ENCODE measurements at places on chromosomes 7 and 10.

GRCh38 chr7:33773053-33773452 lies 132.3 kb upstream of the BMPER start:
- no peak for DNase-seq

- peak; percentile 51 for DNase-seq
Observed at GRCh38 chr7:75639071-75639885, 99.5 kb downstream of the HIP1 start.

- no peak for DNase-seq
Observed at GRCh38 chr10:9228771-9229170, 1174.3 kb downstream of the GATA3 start.

GRCh38 chr10:103707956-103708626 lies 147.3 kb downstream of the SH3PXD2A start:
- DNase-seq: no peak

DNA sequence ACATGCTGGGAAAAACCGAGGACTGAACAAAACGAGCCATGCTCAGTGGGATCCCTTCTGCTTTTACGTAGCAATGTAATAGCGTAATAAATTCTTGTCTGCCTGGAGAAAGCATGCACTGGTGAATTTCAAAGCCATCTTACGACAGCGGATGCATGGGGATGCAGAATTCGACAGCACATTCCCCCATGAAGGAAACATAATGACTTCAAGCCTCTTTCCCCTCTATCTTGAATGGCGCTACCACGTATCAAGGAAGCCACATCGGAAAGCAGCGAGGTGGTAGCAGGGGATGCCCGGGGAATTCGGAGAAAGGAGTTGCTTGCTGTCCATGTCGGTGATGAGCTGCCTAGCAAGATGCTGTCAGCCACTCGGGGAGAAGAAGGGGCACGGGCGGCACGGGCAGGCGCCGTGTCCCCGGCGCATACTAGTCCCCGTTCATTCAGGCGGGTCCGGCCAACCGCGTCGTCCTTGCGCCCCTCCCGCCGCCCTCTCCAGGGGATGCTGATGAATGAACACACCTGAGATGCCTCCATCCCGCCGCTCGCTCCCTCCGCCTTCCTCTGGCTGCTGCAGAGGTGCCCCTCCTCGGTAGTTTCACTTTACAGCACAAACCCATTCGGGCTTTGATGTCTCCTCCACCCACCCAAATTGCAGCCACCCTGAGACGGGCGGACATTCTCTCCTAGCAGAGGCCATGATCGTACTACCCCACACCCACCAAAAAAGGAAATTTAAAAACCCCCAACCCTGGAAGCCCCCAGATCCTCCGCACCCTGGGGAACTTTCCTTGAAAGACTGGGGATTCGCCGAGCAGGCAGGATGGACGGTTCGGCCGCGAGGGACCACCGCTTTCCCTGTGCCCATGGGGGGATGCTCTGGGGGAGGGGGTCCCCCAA lies 644 bp downstream of the SORBS1 start:
- peak; percentile 9 for DNase-seq

- no peak for DNase-seq
Observed at GRCh38 chr10:132714986-132715775, 70.8 kb downstream of the NKX6-2 start.

DNA sequence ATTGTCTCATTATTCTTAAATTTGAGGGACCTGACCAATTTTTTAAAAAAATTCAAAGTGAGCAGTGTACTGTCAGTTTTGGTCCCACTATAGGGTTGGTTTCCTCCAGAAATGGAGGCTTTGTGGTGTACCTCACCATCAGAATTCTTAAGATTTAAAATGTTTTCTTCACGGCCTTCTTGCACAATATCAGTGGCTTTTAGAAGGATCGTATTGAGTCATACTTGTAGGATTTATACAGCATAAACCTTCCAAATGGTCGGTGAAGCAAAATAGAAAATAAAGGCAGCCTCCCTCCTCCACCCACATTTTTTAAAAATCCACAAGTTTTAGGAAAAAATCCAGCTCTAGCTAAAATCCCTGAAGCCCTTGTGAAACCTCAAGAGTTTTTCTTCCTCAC lies 126.4 kb downstream of the RNLS start:
- DNase-seq: no peak

DNA sequence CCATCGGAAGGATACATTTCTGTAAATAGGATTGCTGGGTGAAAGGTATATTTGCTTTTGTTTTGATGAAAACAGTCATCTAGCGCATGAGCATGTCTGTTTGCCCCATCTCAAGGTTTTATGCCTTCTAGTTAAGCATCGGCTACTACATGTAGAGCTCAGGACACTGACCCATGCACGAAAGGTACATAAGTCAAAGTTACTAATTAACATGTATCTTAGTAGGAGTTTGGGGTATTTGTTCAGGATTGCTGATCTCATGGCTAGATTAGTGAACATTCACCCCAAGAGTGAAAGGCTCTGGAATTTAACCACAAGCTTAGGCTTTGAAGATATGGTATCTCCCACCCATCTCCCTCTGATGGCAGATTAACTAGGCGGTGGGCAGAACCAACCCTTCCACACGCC lies 91.5 kb downstream of the RBM20 start:
- no peak for DNase-seq

DNA sequence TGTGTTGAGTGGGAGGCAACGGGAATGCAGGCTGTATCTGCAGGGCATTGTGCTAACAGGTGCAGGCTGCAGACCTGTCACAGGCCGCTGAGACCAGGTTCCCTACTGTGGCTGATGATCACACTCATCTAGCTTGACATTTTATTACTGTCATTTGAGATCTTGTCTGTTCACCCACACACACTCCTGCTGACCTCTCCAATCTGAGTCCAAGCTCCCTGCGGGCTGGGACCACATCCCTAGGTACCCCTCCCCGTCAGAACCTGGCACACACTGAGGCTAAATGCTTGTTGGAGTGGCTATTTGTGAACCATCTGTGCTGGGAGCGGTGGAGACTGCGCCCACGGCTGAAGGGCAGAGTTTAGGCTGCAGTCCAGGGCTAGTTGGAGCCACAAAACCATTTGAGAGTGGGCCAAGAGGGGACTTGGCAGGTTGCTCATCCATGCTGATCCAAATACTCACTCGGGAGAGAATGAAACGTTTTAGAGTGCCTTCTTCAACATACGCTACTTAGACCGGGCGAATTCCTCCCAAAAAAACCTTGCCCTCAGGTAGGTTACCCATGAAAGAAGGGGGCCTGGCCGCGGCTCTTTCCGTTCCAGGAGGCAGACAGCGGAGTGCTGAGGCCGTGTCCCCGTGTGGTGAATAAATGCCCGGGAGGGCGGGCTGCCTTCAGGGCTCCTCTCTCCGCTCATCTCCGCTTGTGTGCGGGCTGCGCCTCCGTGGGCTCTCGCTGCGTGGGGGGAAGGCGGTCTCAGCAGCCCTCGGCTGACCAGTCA lies 164.4 kb downstream of the RGS10 start:
- no peak for DNase-seq

DNA sequence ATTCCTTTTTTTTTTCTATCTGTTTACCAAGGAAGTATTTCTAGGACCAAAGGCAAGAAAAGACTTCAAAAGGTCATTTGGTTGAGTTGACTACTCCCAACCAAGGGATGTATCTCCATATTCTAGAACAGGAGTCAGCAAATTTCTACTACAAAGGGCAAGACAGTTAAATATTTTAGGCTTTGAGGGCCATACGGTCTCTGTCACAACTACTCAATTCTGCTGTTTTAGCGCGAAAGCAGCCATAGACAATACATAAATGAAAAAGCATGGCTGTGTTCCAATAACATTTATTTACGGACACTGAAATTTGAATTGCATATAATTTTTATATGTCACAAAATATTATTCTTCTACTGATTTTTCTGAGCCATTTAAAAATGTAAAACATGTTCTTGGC lies 8.5 kb upstream of the ARID5B start:
- DNase-seq: no peak

GRCh38 chr7:152451356-152451755 lies 15.6 kb upstream of the KMT2C start:
- no peak for DNase-seq
